ENCODE measurements at places on chromosomes 12 and 14. TPM values are rescaled to one million over a fixed set of nuclear protein-coding genes. Genes with fewer than 3 reads are reported as not detected.

DNA sequence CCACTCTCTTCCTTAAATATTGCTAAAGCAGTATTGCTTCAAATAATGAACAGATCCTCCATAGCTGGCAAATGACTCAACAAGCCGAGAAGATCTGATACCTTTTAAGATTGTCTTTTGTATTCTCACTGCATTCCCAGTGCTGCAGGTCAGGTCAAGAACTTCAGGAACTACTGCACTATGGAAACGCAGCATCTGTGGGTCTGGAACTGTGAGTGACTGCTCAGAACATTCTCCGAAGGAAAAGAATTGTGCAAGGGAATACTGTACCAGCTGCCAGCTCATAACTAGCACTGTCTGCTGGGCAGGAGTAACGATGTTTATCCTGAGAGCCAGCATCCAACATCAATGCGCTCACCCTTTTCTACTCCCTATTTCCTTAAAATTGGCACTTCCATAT is 348.0 kb upstream of the SOX5 start:
- no peak for DNase-seq

Gene INSM2
- total RNA-seq = 0.09 TPM

- no peak for DNase-seq
These were observed 76.7 kb upstream of the ELK3 start for GRCh38 chr12:96117460-96117859.

GRCh38 chr12:96711364-96711763 is 195.7 kb upstream of the NEDD1 start:
- DNase-seq = no peak

Gene CLEC4E
- not detected for total RNA-seq

- DNase-seq = no peak
These were observed 104.9 kb upstream of the NOVA1 start for GRCh38 chr14:26702721-26703230.

GRCh38 chr12:28793581-28794151 is 355.4 kb upstream of the FAR2 start:
- no peak for DNase-seq

Gene PIWIL1
- not detected for total RNA-seq

- no peak for DNase-seq
These were observed 25.6 kb downstream of the FIGNL2 start for GRCh38 chr12:51822956-51823355.

Gene PSMC6
- total RNA-seq = 109 TPM

DNA sequence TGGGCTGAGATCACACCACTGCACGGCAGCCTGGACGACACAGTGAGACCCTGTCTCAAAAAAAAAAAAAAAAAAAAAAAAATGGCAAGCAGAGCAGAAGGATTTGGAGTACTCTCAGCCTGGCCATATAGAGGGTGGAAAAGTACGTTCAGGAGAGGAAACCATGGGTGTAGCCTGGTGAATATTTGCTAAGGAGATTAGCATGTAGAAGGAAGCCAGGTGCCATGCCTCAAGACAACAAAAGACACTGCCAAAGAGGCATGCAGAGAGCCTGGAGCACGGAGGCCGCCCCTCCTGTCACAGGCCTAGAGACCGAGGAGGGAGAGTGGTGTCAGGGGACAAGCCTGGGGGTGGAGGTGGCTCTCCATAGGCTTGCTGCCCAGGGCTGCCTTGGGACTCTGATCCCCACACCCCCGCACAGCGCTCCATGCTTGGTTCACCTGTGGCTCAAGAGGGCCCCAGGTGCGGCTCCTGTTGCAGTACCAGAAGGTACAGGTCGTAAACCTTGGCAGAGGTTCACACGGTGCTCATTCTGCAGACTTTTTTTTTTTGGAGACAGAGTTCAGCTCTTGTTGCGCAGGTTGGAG is 27.9 kb upstream of the DEGS2 start:
- DNase-seq = no peak

DNA sequence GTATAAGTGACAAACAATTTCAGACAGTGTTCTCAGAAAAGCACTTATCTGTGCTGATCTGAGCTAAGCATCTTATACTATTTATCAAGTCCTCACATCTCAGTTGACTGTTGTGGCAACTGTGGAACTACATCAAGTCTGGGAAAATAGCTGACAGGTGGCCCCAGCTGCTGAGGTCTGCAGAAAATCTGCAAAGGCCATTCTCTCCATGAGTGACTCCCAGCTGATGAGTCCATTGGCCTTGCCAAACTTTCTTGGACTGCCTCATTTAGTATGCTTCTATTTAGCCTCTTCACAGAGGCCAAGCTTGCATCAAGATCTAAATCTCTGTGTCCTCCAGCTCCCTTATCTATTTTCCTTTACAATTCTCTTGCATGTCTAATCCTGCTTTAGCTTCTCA is 174.5 kb upstream of the RBM19 start:
- DNase-seq = no peak

Gene PZP
- total RNA-seq = not detected

Gene SVOP
- 1.9 TPM for total RNA-seq

Gene SIRT4
- total RNA-seq = 1.7 TPM

DNA sequence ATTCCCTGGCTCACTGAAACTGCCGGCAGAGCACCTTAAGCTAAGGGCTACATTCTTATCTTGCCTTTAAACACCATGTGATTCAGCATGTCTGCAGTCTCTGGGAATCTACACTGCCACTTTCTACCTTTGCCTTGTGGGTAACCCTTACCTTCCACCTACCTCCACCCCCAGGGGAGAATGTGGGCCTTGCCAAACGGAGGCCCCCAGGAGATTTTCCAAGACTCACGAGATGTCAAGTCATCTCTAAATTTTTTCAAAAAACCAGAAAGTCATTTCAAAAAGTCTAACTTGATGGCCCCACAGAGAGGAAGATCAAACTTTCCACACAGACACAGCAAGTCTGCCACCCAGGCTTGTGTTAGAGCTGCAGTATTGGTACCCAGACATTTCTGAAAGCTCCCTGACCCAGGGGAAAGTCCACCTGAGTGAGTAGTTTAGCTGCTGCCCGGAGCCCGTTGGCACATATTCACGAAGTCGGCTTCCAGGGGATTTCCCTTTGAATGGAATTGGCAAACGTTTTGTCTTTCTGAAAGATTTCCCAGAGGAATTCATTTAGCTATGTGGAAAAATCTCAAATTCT is 4.7 kb upstream of the PSMA6 start:
- DNase-seq = no peak

GRCh38 chr14:74245292-74245691 is 6.0 kb downstream of the VSX2 start:
- no peak for DNase-seq

DNA sequence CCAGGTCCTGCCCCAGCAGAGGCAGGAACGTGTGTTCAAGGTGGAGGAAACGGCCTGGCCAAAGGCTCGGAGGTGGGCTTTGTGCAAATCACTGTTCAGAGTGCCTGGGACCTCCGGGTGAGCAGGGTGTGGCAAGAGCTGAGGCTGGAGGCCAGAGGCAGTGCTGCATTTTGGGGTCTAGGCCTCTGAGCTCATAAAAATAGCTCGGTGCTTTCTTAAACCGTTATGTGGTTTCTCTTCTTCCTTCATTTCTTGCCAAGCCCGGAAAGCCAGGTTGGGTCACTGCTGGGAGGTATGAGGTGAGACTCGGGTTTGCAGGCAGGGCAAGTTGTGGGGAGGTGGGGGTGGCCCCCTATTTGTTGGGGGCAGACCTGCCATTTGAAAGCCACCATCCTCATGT is 178.8 kb upstream of the MYL2 start:
- DNase-seq = no peak

Gene RAP1B
- total RNA-seq = 90.4 TPM

DNA sequence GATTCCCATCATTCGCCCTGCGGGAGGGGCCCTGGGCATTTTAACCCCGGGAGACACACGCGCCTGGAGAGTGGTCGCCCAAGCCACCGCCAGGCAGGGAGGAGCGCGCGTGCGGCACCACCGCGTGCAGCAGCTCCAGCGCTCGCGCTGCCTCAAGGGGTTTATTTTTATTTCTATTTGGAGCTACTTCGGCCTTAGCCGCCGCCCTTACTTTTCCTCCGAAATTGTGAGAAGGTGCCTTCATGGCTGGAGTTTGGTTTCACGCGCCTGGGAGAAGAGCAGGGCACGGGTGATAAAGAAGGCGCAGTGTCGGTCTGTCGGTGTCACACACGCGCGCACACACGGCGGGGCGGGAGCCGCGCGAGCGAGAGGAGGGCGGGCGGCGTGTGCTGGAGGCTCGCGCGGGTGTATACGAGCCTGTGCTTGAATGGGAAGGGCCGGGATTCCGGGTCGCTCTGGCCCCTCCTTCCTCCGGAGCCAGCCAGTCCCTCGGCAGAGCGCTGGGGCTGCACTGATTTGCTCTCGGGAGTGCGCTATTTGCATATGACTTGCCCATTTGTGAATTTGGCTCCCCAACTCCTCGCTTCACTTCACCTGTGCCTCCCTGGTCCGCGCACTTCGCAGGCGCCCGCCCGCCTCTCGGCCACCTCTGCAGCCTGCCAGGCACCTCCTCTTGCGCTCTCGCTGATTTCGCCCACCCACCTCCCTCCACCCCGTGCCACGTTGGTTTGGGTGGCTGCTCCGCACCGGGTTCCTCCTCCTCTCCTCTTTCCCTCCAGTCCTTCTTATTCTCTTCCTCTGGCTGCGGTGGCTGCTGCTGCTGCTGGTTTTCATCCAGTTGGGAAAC is 932.3 kb downstream of the DIO2 start:
- DNase-seq = peak; percentile 72

DNA sequence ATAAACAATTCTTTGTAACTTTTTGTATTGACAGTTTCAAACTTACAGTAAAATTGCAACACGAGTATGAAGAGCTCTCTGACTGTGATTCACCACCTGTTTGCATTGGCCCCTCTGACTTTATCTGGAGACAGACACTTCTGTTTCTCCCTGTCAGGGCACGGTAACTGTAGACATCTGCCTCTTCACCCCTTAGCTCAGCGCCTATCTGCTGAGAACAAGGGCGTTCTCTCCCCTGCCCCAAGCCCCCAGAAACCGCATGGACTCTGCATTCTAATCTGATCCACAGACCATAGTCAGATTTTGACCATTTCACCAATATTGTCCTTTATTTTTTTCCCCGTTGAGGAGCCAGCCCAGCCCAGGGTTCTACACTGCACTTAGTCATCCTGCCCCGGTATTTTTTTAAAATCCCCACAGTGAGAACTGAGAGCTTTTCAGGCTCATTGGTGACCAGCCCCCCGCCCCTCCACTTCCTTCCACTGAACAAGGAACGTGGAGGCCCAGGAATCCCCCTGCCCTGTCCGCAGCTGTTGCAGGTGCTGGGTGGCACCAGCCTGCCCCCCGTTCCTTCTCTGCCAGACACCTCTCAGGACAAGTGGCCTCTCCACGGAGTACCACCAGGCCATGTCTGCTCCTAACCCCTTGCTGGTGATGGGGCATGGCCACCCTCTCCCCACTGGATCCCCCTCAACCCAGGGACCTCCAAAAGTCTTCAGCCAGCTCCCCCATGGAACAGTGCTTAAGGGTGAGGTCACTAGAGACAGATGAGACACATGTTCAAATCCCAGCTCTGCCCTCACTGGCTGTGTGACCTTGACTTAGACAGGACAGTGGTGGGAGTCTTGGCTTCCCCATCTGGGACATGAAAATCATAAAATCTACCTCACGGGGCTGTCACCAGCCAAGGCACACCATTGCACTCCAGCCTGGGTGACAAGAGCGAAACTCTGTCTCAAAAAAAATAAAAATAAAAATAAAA is 11.2 kb downstream of the RHOF start:
- no peak for DNase-seq

DNA sequence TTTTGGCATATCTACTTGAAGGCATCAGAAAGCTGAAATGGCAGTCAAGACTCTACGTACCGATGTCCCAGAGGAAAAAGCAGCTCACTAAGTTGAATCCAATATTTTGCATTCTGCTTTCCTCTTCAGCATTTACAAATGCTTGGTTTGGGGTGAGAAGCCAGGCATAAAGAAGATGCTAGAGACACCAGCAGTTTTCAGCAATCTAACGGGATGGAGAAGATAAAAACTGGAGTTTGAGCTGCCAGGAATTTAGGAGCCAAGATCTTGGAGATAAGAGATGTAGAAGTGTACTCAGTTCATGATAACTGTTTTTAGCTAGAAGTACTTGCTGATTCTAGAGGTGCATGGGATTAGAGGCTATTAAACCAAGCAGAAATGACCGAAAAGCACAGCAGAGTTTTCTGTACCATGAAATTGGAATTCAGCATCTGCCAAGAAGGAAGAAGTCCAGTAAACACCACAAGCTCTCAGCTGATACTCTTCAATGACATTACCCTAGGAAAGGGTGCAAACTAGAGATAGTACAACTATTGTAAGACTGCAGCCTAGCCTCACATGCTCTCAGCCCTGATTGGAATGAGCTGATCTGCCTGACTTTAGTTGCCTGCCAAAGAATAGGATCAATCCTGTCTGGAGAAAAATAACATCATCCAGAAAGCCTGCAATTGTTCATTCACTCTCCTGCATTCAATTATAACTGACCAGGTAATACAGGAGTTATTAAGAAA is 7.4 kb upstream of the ALDH1L2 start:
- no peak for DNase-seq

GRCh38 chr12:6540181-6540877 is 6.0 kb downstream of the GAPDH start:
- DNase-seq = peak; percentile 56

DNA sequence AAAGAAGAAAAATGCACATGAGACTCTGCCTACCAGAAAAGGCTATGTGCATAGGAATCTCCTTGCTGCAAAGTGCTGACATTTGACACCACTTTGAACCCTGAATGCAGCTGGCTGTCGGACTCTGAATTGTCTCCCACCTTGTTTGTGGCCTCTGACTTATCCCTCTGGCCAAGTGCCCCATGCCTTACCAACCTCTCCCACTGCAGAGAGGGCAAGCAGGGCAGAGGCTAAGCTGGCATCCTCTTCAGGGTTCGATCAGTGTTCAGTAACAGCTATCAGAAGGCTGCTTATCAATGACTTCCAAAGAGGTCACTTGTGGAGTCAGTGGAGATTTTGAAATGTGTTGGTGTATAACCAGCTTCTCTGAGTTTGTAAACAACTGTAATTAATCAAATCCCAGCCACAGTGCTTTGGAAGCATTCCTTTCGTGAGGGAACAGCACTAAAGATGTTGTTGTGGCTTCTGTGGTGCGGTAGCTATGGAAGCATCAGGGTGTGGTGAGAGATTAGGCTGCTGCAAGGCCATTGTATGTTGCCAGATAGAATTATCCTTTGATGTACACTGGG is 22.6 kb upstream of the BMP4 start:
- no peak for DNase-seq

- DNase-seq = no peak
These were observed 37.9 kb upstream of the DLK1 start for GRCh38 chr14:100688598-100689461.

GRCh38 chr14:32457213-32457920 is 128.3 kb downstream of the AKAP6 start:
- no peak for DNase-seq

DNA sequence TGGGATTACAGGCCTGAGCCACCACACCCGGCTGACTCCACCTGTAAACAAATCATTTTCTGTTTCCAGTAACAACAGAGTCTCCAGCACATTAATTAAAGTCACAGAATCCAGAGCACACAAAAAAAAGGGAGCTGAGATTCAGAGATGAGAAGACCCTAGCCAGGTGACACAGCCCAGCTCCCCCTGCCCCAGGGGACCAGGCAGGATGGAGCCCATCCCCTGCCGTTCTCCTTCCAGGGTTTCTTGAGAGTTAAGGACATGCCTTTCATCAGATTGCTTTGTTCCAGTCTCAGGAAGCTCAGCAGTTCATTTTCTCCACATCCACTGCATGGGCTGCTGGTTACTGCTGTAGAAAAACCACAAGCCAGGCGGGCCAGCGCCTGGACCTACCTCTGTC is 81.2 kb downstream of the RIMBP2 start:
- no peak for DNase-seq

Measured in neural crest cell (in vitro differentiated cells).